Activated CD4-positive, alpha-beta memory T cell treated with anti-CD3 and anti-CD28 coated beads for 36 hours (primary cell): ENCODE measurements at places on chromosomes 3 and 15. TPM values are rescaled to one million over a fixed set of nuclear protein-coding genes. Genes with fewer than 3 reads are reported as not detected.

The CERS3 gene
- 0.31 TPM for total RNA-seq

The CFAP20DC gene
- 2.4 TPM for total RNA-seq

The QRICH1 gene
- total RNA-seq: 124 TPM

- DNase-seq: no peak
Measured at GRCh38 chr3:99863588-99863987, 45.9 kb downstream of the CMSS1 start.

GRCh38 chr3:131031660-131032059, 5.0 kb downstream of the NEK11 start:
- DNase-seq: no peak

GRCh38 chr3:3516996-3517395, 282.2 kb upstream of the LRRN1 start:
- DNase-seq: no peak

- no peak for DNase-seq
Measured at GRCh38 chr3:175149675-175150074, 290.5 kb downstream of the NAALADL2 start.
